ENCODE measurements at places on chromosomes 3 and 15.

DNA sequence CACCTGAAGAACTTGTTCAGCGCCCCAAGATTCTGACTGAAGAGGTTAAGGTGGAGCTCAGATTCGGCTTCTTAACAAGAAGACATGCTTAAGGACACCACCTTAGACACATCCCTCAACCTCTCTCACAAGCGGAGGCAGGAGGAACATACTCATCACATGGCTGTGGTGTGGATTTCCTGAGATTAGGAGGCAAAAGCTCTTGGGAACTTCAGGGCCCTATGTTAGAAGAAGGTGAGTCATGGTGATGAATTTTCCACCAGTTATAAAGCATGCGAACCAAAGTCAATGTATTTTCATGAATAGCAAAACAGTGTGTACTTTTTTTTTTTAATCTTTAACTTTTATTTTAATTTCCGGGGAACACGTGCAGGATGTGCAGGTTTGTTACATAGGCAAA lies 212.2 kb upstream of the SUCLG2 start:
- no peak for DNase-seq

- no peak for DNase-seq
These were observed 126.0 kb upstream of the MITF start for GRCh38 chr3:69613286-69613685.

DNA sequence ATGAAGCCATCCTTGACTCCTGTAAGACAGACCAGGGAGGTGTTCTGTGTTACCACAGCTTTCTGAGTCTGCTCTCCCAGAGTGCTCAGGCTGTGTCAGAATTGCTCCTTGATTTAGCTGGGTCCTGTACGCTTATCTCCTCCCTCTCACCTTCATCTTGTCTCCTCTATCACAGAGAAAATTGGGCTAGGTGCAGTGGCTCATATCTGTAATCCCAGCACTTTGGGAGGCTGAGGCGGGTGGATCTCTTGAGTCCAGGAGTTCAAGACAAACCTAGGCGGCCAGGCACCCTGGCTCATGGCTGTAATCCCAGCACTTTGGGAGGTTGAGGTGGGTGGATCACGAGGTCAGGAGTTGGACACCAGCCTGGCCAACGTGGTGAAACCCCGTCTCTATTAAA lies 5.9 kb downstream of the SCAMP5 start:
- no peak for DNase-seq

GRCh38 chr15:100878130-100878529 lies 1.5 kb upstream of the ALDH1A3 start:
- DNase-seq = no peak

GRCh38 chr3:49609314-49609713 lies 55.0 kb downstream of the BSN start:
- no peak for DNase-seq

DNA sequence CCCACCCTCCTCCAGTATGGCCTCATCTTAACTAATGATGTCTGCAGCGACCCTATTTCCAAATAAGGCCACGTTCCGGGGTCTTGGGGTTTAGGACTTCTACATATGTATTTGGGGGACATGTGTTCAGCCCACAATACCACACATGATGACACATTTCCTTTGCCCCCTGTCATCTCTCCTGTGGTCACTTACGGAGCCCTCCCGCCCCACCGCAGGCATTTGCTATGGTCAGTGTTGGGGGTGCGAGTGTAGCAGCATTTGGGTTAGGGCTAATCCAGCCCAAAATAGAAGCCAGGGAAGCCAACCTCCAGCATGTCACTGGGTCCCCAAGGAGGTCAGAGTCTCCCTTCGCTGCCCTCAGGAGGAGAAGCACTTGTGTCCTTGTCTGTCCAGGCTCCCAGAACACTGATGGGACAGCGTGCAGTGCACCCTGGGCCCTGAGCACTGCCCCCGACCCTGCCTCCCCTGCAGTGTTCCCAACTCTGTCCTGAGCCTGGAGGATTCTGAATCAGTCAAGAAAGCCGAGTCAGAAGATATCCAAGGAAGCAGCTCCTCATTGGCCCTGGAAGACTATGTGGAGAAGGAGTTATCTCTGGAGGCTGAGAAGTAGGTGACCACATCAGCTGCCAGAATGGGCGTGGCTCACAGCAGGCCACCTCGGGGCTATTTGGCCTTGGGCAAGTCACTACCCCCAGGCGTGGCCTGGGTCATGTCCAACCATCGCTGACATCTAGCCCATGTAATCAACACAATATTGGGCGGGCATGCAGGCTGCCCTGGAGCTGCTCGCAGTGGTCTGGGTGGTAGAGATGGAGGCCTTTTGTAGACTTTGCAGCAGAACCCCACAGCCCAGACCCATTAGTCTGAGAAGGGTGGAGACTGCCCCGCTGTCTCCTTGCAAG lies 46.9 kb upstream of the FGD5 start:
- no peak for DNase-seq

- DNase-seq = no peak
These were observed 27.1 kb downstream of the EHD4 start for GRCh38 chr15:41945221-41945620.

DNA sequence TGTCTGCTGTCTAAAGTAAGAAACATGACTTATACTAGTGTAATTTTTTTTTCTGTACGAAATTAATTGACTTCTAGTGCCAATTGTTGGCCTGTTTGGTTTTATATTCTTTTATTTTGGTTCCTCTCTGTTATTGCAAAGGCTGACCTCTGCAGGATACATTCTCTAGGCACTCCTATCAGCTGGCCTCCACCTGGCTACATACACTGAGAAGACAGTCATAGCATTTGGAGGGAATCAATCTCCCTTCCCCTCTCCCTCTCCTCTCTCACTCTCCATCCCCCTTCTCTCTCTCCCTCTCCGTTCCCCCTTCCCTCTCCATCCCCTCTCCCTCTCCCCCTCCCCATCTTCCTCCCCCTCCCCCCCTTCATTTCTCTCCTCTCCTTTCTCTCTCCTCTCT lies 116.7 kb downstream of the MCTP2 start:
- no peak for DNase-seq

- DNase-seq = peak; percentile 96
These were observed at the start of gene UBR1 for GRCh38 chr15:43105778-43106485. TSS of gene UBR1 (minus strand) at chr15:43106038. CDS start at chr15:43106022, 16 bp downstream.

- DNase-seq = no peak
These were observed 500 bp upstream of the RAB6B start for GRCh38 chr3:133896002-133896761.

- DNase-seq = peak; percentile 63
These were observed at the start of gene PRSS50 for GRCh38 chr3:46717447-46718231. TSS of gene PRSS50 (minus strand) at chr3:46717869. CDS start at chr3:46717824, 45 bp downstream.

- no peak for DNase-seq
These were observed 45.9 kb upstream of the ABHD2 start for GRCh38 chr15:89042387-89042786.

DNA sequence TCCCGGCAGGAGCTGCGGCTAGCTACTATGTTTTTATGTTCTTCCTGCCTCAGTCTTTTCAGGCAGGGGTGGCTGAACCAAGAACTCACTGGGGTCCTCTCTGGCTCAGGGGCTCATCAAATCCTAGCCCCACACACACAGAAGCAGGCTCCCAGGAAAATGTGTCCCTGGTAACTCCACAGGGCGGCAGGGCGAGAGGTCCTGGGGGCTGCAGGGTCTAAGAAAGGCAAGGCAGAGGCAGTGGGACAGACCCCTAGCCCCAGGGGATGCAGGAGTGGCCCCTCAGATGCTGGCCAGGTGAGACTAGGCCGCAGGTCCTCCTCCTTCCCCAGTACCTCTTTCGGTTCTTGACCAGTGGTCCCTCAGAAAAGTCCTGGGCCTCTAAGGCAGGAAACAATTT lies 48.9 kb downstream of the PTH1R start:
- no peak for DNase-seq

- peak; percentile 23 for DNase-seq
These were observed 225.2 kb upstream of the ICE2 start for GRCh38 chr15:60704129-60704528.

DNA sequence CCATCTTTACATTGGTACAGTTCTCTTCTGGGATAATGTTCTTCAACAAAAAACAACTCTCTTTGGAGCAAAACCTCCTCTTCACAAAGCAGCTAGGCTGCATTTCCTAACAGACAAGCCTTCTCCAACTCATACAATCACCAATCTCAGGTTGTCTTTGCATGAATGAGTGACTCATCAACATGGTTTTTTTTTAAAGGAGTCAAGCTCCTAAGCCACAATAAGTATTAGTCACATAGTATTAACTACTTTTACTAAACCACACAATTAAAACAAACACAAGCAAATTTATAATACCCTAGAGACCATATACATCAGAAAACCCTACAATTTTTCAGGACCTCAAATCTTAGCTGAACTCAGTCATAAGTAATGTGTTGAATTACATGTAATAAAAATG lies 137.4 kb downstream of the TBC1D5 start:
- peak; percentile 30 for DNase-seq

GRCh38 chr3:42085641-42086376 lies 5.3 kb upstream of the TRAK1 start:
- DNase-seq = no peak

GRCh38 chr3:70546679-70547078 lies 234.2 kb upstream of the MDFIC2 start:
- no peak for DNase-seq

- DNase-seq = no peak
These were observed 533.7 kb upstream of the ATP11B start for GRCh38 chr3:182259579-182259978.

- DNase-seq = no peak
These were observed 23.5 kb upstream of the TNFSF10 start for GRCh38 chr3:172546628-172547214.

DNA sequence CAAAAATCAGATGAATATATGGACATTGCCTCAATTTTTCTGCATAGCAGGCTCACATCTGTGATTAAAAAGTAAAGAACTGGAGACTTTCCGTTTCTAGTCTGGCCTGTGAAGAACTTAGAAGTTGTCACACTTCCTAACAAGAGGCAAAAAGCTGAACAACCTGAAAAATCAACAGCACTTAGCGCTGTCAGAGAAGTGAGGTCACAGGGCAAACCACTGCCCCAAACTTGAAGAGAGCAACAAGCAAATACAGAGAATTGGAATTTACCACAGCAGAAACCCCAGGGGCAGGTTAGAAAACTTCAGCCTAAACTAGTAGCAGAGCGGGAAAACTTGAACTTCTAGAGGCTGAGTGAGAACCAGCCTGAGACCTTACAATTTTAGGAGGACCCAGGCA lies 38.9 kb downstream of the CCDC54 start:
- no peak for DNase-seq
